ENCODE measurements at places on chromosomes 5 and 9.

GRCh38 chr5:54721951-54722654 lies 204.5 kb downstream of the SNX18 start:
- no peak for DNase-seq

- no peak for DNase-seq
Observed at GRCh38 chr5:145446412-145446811, 388.7 kb downstream of the PRELID2 start.

- DNase-seq: no peak
Observed at GRCh38 chr9:84499969-84500582, 159.5 kb upstream of the SLC28A3 start.

DNA sequence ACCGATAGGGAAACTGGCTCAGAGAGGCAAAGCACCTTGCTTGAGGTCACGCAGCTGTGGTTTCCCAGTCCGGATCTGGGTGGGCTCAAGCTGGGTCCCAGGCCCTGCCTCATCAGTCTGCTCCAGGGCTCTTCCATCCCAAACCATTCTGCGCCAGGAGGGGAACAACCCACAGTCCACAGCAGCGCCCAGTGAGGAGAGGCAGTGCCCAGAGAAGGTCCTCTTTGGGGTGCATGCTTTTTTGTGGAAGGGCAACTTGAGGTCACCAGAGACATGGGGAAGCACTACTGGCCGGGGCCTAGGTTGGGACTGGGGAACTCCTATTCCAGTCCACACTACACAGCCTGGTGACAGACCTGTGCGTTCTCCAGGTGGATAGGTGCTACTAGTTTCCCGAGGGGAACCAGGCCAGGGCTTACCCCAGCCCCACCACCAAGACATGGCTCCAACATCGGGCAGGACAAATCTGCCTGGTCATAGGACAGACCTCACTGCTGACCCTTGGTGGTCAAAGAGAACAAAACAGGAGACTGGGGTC lies 62.5 kb upstream of the RNF130 start:
- DNase-seq: no peak

- DNase-seq: no peak
Observed at GRCh38 chr5:142737179-142737578, 33.0 kb upstream of the ARHGAP26 start.

- no peak for DNase-seq
Observed at GRCh38 chr5:150203832-150204589, 14.1 kb downstream of the SLC6A7 start.

GRCh38 chr5:10735569-10736276 lies 25.3 kb downstream of the DAP start:
- no peak for DNase-seq

GRCh38 chr5:177359860-177360259 lies 2.1 kb downstream of the RGS14 start:
- no peak for DNase-seq

GRCh38 chr9:5846096-5846495 lies 13.2 kb upstream of the ERMP1 start:
- no peak for DNase-seq

DNA sequence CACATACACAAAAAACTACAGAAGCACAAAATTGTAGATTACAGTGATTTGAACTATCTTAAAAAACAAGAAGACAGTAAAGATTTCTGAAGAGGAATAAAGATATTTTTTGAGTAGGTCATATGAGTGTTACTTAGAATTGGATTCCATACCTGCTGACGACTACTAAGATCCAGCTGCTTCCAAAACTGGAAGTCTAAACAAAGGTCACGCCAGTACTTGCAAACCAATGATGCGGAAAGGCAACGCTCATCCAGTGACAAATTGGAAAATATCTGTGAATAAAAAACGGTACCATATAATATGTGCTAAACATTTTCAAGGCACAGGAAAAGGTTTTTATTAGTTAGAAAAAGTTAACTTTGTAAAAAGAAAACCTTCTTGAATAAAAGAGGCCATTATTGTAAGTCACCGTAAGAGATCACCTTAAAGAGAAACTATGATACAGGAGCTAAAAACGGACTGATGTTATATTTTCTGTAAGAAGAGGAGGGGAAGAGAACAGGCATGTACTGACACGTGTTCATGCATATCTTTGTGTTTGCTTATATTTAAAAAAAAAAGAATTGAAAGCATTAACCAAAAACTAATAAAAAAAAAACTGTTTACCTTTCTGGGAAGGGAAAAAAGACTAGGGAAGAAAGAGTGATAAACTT lies 14.1 kb downstream of the FBXL17 start:
- DNase-seq: peak; percentile 23

- DNase-seq: no peak
Observed at GRCh38 chr9:114761523-114761922, 44.3 kb downstream of the TNFSF15 start.

DNA sequence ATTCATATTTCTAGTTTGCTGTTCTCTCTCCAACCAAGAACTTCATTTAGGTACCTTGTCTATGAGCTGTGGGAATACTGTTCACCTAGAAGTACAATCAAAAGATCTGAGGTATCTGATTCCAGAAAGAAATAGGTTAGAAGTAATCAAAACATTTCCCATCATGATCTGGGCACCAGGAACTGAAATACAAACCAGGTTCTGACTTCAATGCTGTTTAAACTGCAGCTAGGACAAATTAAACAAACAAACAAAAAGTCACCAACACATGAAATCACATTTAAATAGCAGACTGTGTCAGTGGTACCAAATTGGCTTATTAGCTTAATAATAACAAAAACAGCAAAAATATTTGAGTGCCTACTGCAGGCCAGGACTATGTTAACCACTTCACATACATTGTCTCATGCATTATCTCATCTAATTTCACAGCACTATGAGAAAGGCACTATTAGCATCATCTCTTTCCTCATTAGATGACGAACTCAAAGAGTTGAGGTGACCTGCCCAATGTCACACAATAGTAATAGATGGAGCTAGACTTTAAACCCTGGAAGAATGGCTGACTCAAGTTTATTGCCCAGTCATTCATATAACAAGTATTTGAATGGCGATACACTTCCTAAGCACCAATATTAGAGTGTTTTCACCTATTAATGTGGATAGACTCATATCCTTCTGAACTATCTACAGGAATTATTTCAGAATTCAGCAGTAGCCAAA lies 14.5 kb downstream of the PLPP1 start:
- no peak for DNase-seq

- no peak for DNase-seq
Observed at GRCh38 chr5:125979636-125980035, 443.6 kb upstream of the GRAMD2B start.

DNA sequence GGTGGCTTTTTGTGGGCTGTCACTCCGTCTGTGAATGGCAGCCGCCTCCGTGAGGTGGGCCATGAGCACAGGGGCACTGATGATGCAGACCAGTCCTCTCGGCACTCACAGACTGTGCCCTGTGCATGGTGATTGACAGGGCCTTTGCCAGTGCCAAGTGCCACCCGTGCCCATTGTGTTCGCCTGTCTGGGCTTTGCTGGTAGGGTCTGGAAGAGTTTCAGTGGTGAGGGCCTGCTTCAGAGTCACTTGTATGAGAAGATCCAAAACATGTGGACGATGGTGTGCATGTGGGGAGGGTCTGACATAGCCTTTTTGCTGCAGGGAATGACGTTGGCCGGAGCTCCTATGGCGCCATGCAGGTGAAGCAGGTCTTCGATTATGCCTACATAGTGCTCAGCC lies 34.9 kb downstream of the TENT4A start:
- DNase-seq: no peak

GRCh38 chr9:129126749-129127618 lies 15.8 kb downstream of the PTPA start:
- peak; percentile 83 for DNase-seq

- no peak for DNase-seq
Observed at GRCh38 chr5:26622947-26623346, 415.4 kb downstream of the CDH9 start.

- DNase-seq: no peak
Observed at GRCh38 chr5:38534156-38534453, 22.3 kb downstream of the LIFR start.

- no peak for DNase-seq
Observed at GRCh38 chr5:75862872-75863271, 145.6 kb upstream of the POC5 start.

DNA sequence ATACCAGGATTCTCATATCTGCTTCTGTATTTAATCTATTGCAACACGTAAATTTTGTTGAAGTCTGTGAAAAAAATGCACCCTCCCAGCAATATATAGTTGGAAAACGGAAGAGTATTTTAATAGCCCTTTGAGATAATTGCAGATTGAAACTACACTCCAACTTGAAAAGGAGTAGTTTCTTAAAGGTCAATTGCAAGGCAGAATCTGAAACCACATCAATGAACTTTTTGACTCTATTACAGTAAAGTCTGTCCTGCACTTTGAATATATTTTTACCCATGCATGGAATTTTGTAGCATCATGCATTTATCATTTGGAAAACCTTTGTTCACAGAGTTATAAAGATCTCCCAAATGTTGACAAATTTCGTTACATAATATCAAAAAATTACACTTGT lies 311.6 kb upstream of the NREP start:
- DNase-seq: no peak

GRCh38 chr9:89983411-89983810 lies 378.6 kb downstream of the GADD45G start:
- DNase-seq: no peak

- DNase-seq: peak; percentile 7
Observed at GRCh38 chr9:123614306-123615263, 258.6 kb downstream of the CRB2 start.

DNA sequence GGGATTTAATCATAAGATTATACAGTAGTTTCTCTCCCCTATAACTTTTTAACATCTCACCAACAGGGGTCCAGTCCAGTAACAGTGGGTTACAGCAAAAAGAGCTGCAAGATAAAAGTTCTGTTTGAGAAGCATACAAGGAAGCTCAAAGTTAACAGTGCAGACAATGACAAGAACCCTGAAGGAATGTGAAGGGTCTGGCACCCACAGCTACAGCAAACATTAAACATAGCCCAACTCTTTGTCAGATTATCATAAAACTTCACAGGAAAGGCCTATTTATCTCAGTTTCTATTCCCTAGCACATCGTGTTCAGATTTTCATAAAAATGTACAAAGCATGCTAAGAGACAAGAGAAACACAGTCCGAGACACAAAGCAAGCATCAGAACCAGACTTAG lies 309.4 kb downstream of the DIRAS2 start:
- DNase-seq: no peak

GRCh38 chr9:129145316-129145715 lies 32.7 kb downstream of the IER5L start:
- no peak for DNase-seq

- DNase-seq: no peak
Observed at GRCh38 chr5:150301170-150301505, 1.6 kb downstream of the ARSI start.

DNA sequence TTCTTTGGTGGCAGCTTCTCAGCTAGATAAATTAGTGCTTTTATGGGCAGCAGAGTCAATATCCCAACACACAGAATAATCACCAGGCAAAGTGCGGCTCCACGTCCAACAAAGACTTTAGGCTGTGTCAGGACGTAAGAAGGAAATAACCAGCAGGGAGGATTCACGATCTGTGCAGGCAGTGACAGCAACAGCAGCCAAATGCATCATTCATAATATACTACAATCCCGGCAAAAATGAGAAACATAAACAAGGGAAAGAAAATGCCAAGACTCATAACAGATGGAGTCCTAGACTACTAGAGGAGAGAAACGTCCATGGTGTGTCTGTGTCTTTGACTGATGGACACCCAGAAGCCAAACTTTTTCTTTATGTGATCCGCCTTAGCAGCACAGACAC lies 100.7 kb downstream of the LMNB1 start:
- no peak for DNase-seq

DNA sequence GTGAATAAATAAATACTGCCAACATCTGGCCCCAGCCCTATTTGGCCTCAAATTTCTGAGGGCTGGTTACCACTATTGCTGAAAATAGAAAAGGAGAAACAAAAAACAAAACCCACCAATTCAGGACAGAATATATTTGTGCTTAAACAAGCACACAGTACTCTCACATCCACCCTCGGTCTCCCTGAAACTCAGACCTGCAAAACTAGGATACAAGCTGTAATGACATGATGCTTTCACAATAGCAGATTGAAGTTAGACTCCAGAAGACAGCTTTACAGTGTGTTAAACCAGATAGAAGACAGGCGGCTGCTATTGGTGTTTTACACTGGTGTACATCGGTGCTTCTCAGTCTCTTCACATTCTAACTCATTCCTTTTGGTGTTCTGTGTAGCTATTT lies 214.9 kb upstream of the DMRT1 start:
- no peak for DNase-seq

DNA sequence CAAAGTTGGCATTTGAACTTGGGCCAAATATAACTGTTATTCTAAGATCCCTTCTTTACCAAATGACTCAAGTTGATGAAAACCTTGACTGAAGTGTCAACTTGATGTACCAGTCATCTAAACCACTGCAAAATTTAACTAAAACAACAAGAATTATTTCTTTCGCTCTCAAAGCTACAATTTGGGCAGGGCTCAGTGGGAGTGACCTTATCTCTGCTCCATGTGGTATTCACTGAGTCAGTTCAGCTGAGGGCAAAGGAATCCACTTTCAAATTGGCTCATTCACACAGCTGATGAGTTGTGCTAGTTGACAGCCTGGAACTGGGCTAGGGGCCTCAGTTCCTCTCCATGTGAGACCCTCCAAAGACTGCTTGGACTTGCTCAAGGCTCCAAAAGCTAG lies 166.3 kb downstream of the RORB start:
- DNase-seq: no peak

DNA sequence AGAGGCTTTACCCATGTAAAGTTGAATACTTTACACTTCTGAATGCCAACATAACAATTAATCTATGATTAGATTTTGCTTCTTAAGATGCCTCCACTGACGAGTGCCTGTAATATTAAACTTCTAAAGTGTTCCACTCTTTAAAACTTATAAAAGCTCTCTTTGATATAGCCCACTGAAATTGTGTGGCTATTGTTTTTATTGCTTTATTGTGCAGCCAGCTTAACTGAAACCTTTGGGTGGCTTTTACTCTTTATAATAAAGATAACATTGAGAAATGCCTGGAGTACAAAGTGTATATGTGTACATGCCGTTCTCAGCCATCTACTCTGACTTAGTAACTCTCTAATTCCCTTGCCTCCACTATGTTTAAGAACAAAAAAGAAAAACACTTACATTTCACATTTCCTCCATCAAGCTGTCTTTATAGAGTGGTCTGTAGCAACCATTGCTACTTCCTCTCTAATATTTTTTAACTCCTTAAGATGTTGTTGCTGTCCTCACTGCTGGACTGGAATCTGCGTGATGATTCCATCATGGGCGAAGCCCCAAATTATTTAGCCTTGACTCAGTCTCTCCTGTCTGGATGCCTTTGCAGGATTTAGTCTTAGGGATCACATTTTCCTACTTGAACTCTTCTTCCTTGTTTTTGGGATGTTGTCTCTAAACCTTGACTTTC lies 9.1 kb downstream of the PIK3R1 start:
- no peak for DNase-seq

GRCh38 chr5:5288201-5288600 lies 134.3 kb upstream of the ICE1 start:
- no peak for DNase-seq

DNA sequence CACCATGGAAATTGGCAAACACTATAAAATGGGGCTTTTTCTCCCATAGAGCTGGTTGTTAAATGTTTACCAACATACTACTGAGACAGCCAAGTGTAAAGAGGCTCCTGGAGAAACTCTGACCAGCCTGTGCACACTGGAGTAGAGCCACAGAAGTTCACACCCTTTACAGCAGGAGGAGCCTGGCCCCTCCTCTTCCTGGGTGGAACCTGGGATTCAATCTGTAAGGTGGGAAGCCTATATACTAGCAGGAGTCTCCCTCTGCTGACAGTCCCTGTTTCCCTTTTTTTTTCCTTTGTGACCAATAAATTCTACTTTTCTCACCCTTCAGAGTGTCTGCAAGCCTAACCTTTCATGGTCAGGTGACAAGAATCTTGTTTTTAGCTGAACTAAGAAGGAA lies 10.4 kb upstream of the SLC30A5 start:
- no peak for DNase-seq

All from NCI-H2171 (cell line).